Fibroblast of skin of back (primary cell): ENCODE measurements at places on chromosomes 4 and X.

GRCh38 chr4:143184217-143184502 lies 557 bp upstream of the USP38 start:
- DNase-seq: no peak

- DNase-seq: peak; percentile 19
Observed at GRCh38 chr4:33696586-33696985, 2547.7 kb downstream of the ARAP2 start.

DNA sequence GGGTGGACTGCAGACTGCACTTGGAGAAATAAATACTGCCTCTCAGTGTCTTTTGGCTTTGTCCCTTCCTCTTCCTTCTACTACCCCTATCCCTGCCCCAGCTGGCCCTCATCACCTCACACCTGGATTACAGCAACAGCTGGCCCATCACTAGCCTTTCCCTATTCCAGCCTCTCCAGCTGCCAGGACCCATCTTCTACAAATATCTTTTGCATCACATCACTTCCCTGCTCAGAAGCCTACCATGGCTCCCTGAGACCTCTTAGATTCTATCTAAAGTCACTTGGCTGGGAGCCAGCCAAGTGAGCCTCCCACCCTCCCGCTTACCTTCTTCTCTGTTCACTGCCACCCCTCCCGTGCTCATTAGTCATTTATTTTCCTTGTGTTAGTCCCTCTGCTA lies 66.8 kb downstream of the TSC22D3 start:
- no peak for DNase-seq

DNA sequence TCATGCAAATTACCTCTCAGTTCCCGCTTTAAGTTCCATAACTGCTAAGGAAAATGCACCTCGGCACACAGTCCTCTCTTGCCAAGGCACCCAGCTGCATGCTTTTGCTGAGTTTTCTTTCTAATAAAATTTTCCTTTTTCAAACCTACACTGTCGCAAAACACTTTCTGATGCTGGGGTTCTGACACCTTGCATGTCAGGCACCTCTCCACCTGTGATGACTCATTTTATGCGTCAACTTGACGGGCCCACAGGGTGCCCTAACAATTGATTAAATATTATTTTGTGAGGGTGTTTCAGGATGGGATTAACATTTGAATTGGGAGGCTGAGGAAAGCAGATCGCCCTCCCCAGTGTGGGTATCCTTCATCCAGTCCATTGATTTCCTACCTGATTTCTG lies 291.0 kb upstream of the STS start:
- DNase-seq: no peak

DNA sequence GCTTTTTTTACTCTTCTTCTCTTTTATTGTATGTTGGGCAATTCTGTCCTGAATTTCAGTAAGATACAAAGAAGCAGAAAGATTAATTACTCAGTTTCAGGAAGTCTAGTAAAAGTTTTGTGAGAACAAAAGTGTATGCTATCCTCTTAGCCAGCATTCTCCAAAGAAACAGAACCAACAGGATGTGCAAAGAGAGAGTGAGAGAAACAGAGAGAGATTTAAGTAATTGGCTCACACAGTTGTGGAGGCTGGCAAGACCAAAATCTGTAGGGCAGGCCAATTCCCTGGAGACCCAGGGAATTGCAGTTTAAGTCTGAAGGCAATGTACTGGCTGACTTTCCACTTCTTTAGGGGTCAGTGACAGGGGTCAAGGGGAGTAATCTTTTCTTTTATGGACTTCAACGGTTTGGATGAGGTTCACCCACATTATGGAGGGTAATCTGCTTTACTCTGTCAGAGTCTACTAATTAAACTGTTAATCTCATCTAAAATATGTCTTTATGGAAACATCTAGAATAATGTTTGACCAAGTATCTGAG lies 59.2 kb upstream of the SLC39A8 start:
- no peak for DNase-seq
